Stimulated activated CD8-positive, alpha-beta memory T cell treated with anti-CD3 and anti-CD28 coated beads, Interleukin-4, amount 100 ng/mL, for 1 hour (primary cell): ENCODE measurements at places on chromosomes 1 and 21.

DNA sequence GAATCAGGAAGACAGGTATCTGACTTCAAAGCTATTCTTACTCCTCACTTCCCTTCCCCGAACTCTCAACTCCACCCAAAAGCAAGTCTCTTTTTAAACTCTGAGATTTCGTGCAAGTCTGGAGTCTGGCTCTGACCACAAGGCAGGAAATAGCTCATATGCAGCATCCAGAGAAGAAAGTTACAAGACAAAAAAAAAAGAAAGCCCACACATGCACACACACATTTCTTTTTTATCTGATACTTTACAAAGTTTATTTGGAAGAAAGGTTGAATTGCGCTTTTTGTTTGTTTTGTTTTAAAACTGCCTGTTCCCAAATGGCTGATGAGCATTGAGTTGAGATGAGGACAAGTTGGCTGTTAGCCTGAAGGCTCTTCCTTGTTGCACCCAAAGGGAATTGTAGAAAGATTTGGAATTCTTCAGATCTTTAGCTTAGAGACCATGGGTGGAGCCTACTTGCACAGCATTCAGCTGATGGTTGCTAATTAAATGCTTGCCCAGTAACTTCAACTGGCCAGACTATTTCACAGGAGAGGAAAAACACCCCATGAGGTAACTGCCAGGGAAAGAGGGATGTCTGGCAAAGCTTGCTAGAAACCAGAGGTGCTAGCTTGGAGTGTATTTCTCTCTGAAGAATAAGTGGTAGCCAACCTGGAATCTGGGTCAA lies 490.3 kb downstream of the TTLL7 start:
- DNase-seq, result no peak

DNA sequence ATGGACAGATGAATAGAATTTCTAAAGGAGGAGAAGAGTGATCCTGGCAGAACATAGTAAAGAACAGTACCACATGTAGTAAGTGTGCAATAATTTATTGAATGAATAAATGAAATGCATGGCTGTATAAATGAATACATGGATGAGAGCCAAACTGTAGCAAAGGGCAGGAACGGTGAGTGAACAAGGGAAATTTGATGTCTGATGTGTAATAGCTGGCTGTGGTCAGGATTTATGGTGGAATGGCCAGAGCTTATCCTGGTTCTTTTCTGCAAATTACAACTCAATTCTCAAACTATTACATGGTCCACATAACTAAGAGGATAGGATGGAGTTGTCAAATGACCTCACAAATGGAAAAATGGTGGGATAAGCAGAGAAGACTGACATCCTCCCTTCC lies 43.2 kb upstream of the ARHGAP29 start:
- DNase-seq, result no peak

GRCh38 chr1:161082996-161083747 lies 6.2 kb downstream of the NECTIN4 start:
- no peak for DNase-seq

DNA sequence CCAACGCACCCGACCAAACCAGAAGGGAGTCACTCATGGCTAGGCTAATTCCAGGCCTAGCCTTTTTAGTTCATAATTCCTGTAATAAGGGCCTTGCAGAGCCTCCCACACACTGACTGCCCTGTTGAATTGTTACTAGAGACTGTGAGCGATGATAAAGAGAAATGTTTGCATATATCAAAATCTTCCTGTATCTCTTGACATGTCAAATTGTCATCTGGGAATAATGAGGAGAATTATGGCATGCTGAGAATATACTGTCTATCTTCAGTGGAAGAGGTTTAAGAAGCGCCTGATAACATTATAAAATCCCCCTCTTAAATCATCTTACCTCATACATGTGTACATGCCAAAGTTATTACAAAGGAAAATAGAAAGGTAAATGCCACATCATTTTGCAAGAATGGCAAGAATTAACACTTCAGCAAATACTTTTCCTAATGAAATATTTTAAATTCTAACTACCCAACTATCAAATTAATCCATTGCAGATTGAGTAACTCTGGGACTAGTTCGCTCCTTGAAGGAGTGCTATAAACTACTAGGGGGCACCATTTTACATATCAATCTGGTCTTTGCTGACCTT lies 144.1 kb downstream of the CENPF start:
- DNase-seq, result no peak

DNA sequence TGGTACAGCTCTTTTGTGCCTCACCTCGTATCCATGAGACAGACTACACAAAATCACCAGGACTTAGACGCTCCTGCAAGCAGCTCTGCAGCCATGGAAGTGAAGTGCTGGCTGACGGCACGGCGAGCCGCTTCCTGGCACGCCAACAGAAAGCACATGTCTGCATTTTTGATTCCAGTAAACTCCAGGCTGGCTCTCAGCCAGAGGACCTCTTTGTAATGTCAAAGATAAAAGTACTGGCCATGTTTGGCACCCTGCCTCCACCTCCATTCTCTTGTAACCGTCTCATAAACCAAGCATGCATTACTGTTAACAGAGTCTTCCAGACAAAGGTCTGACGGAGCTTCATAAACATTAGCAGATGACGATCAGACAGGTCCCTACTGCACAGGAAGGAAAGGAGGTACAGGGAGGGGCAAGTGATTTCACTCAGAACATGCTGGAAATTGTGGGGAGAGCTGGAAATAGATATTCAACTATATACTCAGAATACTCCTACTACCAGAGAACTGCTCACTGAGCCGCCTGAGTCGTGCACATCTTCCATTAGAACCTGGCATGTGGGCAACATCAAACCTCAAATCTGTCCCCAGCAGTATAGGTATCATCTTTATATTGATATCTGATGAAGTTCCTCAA lies 632.0 kb downstream of the SMYD3 start:
- DNase-seq, result no peak
